ENCODE measurements at places on chromosomes 2 and 18.

- DNase-seq, result peak; percentile 32
Measured at GRCh38 chr18:22813648-22814328, 119.3 kb upstream of the RBBP8 start.

DNA sequence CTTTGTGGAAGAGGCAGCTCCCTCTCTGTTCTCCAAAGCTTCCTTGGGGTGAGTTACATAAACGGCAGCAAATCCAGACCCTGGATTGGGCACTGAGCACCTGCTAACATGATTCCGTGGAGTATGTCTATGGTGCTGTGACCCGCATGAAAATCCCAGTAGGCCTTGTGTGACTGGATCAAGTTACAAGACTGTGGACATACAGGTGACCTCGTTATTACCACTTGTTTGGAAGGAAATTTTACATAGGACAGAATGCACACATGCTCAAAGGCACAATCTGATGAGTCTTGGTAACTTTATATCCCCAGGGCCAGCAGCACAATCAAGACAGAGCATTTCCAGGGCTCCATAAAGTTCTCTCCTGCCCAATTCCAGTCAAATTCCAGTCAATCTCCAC, 120.2 kb upstream of the OTOS start:
- DNase-seq, result no peak

GRCh38 chr2:9735335-9735734, 104.5 kb upstream of the YWHAQ start:
- no peak for DNase-seq

GRCh38 chr18:9147440-9148202, 11.0 kb downstream of the ANKRD12 start:
- peak; percentile 73 for DNase-seq

GRCh38 chr2:49567811-49568600, 413.7 kb upstream of the FSHR start:
- no peak for DNase-seq

DNA sequence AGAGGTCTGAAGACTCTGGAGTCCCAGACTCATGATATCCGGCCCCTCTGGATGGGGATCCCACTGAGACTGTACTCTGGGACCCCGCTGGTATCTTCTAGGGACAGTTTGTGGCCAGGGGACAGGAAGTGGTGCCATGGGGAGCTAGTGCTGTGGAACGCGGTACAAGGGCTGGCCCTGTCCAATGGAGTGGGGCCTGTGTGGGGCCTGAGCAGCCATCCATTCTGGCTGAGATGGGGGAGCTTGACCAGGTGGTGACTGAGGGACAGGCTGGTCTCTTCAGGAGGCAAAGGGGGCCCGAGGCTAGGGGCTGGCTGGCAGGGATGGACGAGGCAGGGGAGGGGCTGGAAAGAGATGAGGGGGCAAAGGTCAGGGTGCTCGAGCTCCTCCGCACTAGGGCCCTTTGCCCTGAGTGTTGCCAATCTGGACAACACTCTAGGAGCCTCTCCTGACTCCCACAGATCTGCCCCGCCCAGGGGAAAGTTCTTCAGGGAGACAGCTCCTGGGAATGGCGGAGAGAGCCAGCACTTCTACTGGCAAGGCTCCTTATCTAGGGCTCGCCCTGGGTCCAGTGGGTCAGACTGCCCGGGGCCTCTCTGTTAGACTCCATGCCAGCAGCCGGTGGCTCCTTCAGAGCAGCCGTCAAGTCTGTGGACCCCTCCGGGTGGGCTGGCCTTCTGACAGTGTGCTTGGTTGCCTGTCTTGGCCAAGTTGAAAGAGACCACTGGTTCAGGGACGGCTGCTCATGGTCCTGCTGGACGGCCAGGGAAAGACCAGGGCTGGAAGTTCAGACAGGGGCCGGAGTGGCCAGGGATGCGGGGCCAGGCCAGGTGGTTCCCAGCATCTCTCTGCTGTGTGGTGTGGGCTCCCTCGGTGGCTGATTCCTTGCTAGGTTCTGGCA, 12.3 kb downstream of the MALL start:
- DNase-seq, result no peak

GRCh38 chr2:12674644-12675328, 42.0 kb upstream of the TRIB2 start:
- no peak for DNase-seq

DNA sequence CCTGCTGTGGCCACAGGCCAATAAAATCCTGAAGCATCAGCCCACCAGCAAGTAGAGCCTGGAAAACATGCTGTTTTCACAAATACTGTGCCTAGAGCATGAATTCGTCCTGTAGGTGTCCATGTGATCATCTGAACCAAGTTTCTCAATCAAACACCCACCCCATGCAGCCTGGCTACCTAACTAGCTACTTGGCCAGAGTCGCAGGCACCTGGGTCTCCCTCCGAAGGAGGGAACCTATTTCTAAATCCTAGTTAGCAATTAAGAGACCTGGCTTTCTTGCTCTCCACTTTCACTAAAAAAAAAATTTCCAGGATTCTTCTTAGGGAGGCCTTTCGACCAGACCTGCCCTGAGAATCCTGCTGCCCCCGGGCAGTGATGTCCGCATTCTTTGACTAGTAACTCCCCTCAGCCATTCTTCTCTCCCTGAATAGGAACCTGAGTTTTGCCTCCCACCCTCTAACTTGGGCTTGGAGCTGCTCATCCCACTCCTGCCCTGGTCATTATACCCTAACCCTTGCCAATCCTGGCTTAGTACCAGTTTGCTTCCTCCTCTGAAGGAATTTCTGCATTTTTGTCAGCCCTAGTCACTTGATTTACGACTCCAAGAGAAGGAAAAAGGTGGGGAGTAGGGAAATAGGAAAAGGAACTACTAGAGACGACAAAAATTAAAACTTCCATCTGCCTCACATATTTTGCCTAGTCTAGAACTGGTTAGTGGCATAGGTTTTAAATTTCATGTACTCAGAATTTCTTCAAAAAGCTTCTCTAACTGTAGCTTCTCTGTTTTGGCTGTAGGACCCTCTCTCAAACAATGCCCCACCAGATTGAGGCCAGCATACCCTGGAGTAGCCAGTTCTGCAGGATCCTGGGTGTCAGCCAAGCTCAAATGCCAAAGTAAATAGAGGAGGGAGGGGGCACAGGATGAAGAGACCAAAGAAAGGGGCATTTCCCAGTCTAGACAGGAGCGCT, 25.4 kb upstream of the TANK start:
- no peak for DNase-seq

DNA sequence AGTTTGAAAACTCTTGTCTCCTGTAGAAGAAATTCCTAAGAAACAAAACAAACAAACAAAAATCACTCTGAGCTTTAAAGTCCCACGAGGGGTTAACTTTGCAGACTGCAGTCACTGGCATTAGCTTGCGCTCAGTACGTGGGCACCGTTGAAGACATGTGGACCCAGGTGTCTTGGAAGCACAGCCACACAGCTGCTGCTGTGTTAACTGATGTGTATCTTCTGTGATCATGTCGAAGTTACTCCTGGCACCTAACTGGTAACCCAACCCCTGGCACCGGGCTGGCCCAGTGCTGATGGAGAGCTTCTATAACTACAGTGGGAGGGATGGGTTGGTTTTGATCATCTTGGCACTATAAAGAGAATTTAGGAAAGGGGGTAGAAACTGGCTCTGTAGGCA, 51.6 kb upstream of the FHL2 start:
- no peak for DNase-seq

DNA sequence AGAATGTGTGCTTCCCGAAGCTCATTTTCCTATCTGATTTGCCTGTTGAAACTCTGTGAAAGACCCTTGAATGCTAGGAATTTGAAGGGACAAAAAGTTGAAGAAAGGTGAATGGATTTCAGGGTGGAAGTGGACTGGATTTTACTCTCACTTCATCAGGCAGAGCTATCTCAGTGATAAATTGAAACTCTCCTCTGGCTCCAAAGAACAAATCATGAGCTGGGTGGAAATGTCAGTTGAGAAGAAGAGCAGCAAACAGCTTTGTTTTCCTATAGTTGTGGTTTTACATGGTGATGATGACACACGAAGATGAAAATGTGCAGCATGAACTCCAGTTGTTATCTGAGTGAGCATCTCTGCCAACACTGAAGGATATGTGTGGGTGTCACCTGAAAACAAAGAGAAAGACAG, 34.4 kb downstream of the CD28 start:
- peak; percentile 94 for DNase-seq

GRCh38 chr2:85724731-85725181, 29.0 kb upstream of the ATOH8 start:
- DNase-seq, result no peak

DNA sequence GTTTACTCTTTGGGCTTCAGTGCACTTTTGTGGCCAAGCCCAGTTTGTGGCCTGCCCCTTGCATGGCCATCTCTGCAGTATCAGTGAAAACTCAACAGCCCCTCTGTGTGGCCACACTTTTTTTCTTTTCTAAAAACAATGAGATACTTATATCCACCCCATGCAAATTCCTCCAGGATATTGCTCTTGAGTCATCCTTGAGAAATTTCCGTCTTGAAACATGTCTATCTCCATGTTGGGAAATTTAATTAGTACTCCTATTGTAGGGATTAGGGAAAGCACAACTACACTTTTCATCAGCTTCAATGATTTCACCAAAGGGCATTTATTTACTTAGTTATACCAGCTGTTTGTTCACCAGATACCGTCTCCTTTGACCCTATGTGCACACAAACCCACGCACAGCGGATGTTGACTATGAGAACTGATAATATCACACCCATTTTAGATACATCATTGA, 993.1 kb downstream of the TSN start:
- DNase-seq, result no peak

DNA sequence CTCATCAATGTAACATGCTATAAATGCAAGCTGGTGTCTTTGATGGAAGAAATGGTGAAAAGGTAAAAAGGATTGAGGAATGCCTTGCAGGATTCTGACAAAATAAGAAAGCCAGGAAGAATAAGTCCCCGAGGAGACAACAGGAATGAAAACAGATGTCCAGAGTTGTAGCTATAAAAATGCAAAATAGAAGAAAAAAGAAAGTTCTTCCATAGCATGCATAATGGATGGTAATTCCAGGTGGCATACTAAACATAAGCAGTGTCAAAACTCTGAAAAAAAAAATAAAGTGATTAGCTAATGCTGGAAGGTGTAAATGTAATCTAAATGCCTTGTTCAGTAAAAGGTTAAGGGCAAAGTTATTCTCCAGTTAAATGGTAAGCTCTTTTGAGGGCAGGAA, 225.9 kb upstream of the CHST9 start:
- no peak for DNase-seq

GRCh38 chr2:75518638-75519465, 41.9 kb downstream of the EVA1A start:
- DNase-seq, result no peak

- DNase-seq, result no peak
Measured at GRCh38 chr18:3055816-3056215, 42.9 kb upstream of the LPIN2 start.

GRCh38 chr18:54867131-54867530, 38.9 kb downstream of the RAB27B start:
- DNase-seq, result no peak

DNA sequence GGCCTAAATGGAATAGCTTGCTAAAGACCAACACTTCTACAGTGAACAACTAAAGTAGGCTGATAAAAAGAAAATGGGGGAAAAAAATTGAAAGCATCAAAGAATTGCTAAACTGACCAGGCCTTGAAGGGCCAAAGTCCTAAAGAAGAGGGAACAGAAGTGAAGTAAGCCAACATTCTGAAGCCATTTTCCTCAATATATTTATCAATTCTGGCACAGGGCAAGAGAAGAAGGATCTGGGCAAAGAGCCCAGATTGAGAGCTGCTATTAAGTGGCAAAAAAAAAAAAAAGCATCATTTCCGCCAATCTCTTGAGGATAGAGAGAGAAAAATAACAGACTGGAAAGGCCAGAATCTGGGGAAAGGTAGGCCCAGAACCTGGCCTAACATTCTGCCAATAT, 25.7 kb downstream of the FANCL start:
- no peak for DNase-seq

- no peak for DNase-seq
Measured at GRCh38 chr2:46387886-46388515, 90.8 kb downstream of the EPAS1 start.

DNA sequence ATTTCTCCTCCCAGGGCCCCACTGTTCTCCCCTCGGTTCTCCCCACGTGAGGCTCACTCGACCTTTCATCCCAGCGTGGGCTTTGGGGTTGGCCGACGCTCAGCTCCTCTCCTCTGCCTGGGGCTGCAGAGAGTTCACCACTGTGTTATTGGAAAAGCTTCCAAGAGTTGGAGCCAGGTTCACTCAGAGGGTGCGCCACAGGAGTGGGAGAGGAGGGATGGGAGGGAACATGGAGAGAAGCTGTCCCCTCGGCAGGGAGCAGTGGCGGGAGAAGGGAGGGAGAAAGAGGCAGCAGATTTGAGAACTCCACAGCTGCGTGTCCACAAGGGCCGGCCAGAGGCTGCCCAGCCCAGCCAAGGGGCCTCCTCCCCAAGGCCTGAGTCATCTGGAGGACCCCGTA, 197.1 kb upstream of the SMAD2 start:
- no peak for DNase-seq
